Activated naive CD4-positive, alpha-beta T cell treated with anti-CD3 and anti-CD28 coated beads, Interleukin-2, amount 50 U/mL, for 72 hours (primary cell): ENCODE measurements at places on chromosomes 1 and 21.

DNA sequence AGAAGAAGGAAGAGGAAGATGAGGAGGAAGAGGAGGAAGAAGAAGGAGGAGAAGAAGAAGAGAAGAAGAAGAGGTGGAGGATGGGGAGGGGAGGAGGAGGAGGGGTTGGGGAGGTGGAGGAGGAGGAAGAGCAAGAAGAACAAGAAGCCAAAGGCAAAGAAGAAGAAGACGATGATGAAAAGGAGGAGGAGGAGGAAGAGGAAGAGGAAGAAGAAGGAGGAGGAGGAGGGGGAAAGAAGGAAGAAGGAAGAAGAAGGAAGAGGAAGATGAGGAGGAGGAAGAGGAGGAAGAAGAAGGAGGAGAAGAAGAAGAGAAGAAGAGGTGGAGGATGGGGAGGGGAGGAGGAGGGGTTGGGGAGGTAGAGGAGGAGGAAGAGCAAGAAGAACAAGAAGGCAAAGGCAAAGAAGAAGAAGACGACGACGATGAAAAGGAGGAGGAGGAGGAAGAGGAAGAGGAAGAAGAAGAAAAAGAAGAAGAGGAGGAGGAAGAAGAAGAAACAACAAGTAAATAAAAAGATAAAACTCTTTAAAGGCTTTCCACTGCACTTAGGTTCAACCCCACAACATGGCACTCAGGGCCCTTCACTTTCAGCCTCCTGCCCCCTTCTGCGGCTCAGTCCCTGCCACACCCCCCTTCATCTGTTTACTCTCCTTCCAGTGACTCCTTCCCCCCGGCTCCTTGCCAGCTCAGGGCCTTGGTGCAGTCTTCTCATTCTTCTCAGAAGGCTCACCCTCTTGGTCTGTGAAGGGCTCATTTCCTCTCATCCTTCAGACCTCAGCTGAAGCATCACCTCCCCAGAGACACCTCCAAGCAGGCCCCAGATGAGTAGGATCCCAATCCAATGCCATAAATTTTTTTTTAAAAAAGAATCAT is 114.0 kb downstream of the KCNN3 start:
- no peak for DNase-seq

DNA sequence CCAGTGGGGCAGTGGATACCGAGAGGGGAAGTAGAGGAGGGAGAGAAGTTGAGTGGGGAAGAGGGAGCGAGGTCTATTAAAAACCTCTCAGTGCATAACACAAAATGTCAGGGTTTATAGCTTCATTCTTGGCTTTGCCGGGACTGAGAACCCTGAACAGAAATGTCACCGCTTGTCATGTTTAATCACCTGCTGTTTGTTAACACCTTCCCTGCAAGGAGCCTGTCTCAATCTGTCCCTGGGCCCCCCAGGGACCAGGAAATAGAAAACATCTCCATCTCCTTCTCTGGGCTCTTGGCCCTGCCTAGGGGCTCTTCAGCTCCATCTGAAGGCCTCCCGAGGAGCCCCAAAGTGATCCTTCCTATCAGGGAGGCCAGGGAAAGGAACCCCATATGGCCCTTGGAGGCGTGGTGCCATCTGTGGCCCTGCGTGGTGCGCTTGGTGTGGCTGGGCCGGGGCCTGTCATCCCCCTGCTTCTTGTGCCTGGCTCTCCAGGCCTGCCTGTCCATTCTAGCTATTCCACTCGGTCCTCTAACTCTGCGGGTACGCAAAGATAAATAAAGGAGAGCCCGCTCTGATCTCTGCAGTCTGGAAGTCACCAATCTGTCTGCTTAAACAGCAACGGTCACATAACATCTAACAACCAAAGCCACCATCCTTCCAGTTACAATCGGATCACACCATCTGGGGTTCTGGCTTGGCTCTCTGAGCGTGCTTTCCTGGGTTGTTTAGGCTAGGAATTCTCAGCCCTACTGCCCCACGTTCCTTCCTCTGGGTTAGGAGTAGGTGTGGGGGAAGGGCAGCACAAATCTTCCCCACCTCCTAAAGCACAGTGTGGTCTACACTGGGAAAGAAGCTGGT is 113.8 kb downstream of the CASZ1 start:
- DNase-seq, result no peak

DNA sequence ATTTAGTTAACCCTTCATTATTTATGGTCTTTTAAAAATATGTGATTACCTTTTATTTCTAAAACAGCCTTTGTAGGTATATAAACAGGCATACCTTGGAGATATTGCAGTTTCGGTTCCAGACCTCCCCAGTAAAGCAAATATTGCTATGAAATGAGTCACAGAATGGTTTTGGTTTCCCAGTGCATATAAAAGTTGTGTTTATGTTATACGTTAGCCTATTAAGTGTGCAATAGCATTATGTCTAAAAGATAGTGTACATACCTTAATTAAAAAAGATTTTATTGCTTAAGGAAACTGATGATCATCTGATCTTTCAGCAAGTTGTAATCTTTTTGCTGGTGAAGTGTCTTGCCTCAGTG is 44.1 kb downstream of the XCL2 start:
- no peak for DNase-seq

- no peak for DNase-seq
Observed at GRCh38 chr1:206059355-206059915, 6.5 kb downstream of the RHEX start.

GRCh38 chr1:226164154-226164553 is 22.4 kb downstream of the ACBD3 start:
- no peak for DNase-seq

GRCh38 chr1:27111626-27112573 is 43.0 kb downstream of the SLC9A1 start:
- peak; percentile 84 for DNase-seq
